ENCODE measurements at places on chromosomes 13 and 19.

- DNase-seq, result no peak
Measured at GRCh38 chr13:54317722-54318121, 1289.1 kb downstream of the OLFM4 start.

DNA sequence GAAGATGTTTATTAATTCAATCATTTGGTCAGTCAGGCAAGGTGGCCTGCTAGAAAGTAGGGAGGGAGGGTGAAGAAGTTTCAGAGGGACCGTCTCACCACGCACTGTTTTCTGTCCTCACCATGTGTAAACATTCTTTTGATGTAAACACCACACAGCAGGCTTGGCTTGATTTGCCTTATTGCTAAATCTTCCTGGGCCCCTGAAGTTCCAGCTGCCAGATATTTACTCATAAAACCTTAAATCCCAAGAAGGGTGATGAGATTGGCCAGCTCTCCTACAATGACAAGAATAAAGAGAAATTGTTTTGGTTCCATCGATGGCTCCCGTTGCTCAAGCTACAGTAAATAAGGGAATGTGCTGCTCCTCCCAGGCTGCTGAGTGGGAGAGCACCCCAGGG, 198.2 kb upstream of the TMTC4 start:
- DNase-seq, result no peak

DNA sequence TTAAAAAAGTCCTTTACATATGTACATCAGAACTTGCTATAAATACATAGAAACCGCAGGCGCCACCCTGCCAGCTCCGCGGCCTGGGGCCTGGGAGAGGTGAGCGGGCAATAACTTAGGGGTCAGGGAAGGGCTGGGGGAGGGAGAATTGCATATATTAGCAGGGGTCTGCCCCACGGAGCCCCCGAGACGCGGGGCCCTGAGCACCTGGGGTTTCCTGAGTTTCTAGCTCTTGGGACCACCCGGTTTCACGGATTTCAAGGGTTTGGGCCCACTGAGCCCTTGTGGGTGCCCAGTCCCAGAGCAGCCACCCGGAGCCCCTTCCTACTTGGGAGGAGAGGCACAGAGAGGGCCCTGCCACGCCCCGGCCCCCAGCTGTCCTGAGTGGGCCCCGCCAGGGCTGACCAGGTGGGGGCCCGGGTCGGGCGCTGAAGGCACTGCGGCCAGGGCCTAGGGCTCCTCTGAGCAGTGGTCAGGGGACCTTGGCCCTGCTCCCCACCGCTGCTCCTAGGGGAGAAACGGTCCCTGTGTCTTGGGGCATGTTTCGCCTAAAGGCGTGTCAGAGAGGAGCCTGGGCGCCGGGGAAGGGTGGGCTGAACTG, 4.0 kb downstream of the GPX4 start:
- no peak for DNase-seq

GRCh38 chr13:94345374-94346195, 133.9 kb downstream of the DCT start:
- no peak for DNase-seq

DNA sequence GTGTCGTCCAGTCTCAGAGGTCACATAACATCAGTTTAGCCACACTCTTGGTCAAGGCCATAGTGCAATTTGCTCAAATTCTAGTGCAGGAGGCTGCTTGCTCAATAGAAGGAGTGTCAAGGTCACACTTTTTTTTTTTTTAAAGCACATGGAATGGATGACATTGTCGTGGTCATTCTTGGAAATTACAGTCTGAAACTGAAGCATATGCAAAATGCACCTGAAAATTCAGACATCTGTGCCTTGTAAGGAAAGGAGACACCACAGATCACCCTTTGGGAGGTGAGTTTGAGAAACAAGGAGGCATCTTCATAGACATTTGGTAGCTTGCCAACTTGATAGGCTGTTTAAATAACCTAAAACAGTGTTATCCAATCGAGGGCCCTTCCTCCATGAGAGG, 98.3 kb upstream of the ANKRD10 start:
- DNase-seq, result no peak

- DNase-seq, result no peak
Measured at GRCh38 chr19:19064098-19064722, 416 bp downstream of the SLC25A42 start.

GRCh38 chr13:49927755-49928154, 8.4 kb downstream of the SPRYD7 start:
- DNase-seq, result no peak

- no peak for DNase-seq
Measured at GRCh38 chr13:51776179-51776578, 27.8 kb downstream of the DHRS12 start.

- DNase-seq, result no peak
Measured at GRCh38 chr19:10648360-10648759, 5.8 kb upstream of the ILF3 start.

DNA sequence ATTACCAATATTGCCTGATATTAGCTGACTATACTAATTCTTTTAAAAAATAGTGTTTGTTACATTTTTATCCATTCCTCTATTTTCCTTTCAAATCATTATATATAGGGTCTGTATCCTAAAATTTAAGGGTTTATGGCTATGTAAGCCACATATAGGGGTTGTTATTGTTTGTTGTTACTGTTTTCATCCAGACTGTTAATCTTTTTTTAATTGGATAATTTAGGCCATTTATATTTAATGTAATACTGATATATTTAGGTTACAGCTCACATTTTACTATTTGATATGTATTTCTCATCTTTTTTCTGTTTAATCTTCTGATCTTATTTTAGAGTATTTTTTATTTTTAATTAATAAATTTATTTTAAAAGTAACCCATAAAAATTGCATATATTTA, 487.1 kb upstream of the SGCG start:
- DNase-seq, result no peak

- no peak for DNase-seq
Measured at GRCh38 chr13:91249861-91250260, 97.6 kb upstream of the MIR17HG start.

GRCh38 chr13:43953370-43953769, 73.7 kb downstream of the LACC1 start:
- DNase-seq, result no peak

- DNase-seq, result no peak
Measured at GRCh38 chr13:41971848-41972247, 10.9 kb upstream of the VWA8 start.

- no peak for DNase-seq
Measured at GRCh38 chr13:50400035-50400726, 384.9 kb downstream of the KCNRG start.

DNA sequence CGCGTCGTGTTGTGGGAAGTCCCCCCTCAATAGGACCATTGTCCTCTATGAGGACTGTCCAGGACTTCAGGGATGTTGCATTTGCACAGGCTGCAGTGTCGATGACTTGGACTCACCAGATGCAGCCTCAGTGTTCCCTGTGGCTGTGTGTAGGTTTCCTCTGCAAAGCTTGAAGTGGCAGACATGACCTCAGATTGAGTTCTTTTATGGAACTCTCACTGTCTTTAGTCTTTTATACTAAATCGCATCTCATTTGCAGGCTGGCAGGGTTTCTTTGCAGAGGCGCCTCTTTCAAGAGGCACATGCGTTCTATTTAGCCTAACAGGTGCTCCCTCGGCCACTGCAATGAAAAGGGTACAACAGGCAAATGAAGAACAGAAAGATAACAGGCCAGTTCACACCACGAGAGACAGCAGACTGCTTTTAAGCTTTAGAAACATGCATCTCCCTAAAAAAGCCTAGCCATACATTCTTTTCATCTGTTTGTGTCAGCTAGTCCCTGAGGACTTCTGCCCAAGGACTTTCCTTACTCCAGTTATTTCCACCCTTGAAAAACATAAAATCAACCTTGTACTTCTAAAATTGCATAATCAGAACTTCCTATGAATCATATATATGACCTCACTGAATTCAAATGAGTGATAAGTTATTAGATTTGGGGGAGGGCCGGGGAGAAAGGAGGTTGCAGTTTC, 118.4 kb downstream of the RAB20 start:
- DNase-seq, result no peak

DNA sequence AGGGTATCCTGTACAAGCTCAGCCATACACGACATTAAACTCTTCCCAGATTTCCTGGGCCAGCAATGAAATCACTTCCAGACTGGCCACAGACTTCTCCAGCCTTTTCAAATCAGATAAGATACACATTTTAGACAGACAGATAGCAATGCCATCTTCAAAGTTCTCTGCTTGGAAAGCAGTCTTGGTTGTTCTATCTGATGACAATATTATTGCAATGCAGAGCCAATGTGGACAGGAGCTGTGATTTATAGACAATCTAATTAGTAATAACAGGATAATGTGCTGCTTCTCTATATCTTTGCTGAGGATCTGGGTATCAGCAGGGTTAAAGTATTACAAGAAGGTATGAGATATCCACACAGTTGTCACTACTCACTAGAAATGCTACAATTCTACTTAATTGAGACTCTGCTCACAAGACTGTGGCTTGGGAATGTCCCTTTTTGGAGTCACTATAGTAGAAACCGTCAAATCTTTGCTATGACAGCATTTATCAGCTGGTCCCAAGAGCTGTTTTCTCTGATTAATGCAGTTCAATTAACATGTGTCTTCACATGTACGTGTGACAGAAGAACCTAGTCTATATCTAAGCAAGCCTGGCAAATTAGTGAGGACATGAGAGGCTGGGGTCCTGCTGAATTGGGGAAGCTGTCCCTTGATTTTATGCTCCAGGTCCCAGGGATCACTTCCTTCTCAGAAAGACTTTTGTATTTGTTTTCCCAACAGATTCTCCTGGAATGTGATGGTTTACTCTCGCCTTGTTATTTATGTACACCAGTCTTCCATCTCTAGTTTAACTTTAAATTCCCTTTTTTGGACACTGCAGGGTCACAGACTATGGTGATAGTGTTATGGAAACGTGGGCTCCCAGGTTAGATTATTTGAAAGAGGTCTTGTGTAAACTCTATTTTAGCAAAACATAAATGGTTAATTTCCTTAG, 68.8 kb downstream of the COL4A1 start:
- no peak for DNase-seq

DNA sequence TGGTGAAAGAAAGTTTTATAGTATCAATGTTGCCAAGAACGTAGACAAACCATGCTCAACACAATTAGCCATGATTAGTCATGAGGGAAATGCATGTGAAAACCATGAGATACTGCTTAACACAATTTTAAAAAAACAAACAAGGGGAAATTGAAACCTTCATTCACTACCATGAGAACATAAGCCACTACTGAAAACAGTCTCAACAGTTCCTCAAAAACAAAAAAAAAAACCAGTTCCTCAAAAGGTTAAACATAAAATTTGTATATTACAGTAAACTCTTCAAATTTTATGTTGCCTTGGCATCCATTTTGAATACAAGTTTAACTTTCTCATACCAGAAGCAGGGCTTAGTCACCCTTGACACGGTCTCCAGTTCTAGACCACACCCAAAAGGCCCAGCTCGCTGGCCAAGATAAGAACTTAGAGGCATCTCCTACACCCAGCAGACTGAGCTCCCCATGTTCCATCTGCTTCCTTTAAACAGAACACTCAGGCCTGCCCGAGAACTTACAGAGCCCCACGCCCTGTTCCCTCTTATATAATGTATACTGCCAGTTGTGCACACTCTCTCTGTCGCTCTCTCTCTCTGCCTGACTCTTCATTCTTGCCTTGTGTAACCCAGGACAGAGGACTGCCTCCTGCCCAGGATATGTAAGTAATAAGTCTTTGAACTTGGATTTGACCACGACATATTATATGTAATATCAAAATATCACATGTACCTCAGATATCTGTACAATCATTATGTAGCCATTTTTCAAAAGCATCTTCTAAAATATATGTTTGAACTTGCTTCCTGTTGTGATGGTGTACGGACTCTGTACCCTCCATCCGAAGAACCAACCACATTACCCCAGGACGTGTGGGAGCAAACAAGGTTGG, 67.4 kb downstream of the STK24 start:
- DNase-seq, result peak; percentile 14

DNA sequence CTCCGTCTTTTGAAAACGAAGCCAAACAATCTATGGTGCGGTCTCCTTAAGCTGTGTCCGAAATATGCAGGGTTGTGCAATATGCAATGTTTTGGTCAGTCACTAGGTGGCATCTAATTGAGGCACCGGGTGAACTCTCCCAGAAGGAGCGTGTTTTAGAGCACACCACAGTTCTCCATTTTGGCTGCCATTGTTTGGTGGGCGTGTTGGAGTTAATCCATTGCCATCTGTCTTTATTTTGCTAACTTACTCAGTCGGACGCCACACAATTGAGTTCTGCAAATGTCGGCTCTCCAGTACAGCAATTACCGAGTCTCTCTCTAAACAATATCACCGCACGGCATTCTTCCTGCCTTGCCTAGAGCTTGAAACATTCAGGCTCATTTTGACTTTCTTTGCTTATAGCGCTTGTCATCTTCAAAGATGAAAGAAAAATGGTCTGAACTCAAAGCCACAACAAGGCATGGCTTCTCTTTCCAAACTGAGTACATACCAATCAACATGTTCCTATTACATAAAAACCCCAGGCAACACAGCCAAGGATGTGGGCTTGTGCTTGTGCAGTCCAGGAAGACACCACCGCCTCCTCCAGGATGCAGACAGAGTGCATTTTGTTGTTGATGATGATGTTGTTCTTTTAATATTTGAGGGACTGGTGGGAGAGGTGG, 182.0 kb upstream of the SERP2 start:
- DNase-seq, result no peak

DNA sequence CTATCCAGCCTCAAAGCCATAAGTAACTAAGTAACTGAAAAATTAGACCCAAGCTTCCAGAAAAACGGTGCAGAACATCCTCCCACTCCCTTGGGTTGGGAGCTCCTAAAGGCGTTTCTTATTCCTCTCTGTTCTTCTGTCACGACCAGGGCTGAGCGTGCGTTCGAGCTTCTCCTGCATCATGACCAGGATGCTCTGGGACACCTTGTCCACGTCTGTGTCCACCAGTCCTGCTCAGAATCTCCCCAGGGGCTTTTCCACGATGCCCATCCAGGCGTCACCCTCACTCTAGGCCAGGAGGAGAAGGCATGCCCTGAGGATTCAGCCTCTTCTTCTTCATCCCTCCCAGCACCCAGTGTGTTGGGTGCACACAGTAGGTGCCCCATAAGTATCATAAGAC, 37.8 kb upstream of the GAS6 start:
- DNase-seq, result no peak

- DNase-seq, result no peak
Measured at GRCh38 chr13:98988780-98989179, 10.9 kb upstream of the DOCK9 start.

DNA sequence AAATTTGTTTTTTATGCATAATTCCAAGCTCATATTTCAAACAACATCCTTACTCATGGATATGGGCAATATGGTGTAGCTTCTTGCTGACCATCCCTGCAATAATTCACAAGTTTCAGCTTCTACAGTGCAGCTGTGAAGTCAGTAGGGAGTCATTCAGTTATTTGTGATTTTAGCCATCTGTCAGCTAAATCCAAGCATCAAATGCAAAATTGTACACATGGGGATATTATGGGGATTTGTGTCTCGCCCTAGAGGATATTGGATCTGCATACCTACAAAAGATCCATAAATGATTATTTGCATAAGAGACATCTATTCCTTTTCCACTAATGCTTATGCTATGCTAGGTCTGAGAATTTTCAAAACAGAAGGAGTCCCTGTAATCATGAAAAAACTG, 217.9 kb upstream of the SLITRK5 start:
- no peak for DNase-seq

DNA sequence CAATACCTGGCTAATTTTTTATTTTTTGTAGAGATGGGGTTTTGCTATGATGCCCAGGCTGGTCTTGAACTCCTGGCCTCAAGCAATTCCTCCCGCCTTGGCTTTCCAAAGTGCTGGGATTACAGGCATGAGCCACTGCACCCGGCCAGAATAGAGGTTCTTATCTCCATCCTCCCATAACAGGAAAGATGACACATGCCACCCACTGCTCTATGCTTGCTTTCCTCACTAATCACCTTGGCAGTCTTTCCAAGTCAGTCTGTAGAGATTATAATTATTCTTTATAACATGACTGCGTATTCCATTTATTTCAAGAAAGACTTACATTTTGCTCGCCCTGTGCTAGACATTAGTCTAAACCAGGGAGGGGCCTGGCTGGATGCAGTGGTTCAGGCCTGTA, 6.7 kb downstream of the VAV1 start:
- DNase-seq, result no peak
